ENCODE measurements at places on chromosomes 4 and X.

DNA sequence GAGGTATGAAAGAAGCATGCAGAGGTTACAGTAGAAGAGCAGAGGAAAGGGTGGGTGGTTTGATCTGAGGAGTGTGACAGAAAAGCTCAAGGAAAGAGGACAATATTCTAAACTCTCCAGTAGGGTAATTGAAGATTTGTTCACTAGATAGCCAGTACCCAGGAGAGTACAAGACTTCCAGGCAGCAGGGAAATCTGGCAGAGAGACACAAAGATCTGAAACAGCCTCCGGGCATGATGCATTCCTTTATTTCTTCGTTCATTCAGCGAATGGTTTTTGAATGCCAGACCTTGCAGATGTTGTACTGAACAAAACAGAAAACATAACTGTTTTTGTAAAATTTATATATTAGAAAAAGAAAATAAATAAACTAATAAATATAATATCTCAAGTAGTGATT, 766.6 kb downstream of the FAT4 start:
- DNase-seq = no peak

GRCh38 chr4:60683357-60683756, 516.8 kb upstream of the ADGRL3 start:
- no peak for DNase-seq

DNA sequence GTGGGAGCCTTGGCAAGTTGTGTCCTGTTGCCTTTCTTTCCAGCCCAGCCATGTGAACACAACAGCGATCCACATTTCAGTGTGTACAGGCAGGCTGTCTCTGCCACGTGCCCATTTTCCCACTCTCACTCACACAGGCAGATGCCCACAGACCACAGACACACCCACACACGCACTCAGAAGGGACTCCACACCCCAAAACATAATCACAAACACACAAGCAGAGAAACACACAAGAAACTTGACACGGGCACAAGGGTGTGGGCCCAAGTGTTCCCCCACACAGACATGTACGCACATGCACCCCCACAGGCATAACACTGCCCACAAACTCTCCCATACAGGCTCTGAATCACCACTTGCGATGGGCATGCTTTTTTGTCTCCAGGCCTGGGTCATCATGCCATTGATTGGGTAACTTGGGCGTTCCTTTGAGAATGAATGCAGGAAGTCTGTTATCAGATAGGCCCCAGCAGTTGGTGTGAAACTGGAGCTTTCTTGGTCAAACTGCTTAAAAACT, 84.3 kb downstream of the NBDY start:
- no peak for DNase-seq

DNA sequence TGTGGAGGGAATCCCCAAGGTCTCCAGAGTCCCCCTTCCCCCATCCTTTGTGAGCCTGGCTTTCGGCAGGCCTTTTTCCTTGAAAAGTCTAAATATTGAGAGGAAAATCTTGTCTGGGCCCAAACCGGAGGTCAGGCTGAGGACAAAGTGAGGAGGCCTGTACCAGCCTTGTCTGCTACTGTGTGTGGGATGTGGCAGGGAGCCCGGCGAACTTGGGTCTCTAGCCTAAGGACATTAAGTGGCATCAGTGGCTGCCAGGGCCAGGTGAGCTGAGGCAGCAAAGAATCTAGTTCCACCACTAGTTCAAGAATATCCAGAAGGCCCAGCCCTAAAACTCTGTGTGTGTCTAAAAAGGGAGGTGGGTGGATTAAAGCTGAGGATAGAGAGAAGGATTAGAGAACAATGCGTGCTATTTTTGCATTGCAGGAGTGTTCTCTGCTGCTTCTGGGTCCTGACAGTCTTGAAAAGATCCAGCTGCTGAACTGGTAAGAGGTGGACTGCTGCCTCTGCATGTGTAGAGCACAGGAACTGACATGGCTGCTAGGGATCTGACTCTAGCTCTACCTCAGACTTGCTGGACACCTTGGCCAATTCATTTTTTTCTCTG, 1.2 kb upstream of the AMER1 start:
- DNase-seq = no peak

DNA sequence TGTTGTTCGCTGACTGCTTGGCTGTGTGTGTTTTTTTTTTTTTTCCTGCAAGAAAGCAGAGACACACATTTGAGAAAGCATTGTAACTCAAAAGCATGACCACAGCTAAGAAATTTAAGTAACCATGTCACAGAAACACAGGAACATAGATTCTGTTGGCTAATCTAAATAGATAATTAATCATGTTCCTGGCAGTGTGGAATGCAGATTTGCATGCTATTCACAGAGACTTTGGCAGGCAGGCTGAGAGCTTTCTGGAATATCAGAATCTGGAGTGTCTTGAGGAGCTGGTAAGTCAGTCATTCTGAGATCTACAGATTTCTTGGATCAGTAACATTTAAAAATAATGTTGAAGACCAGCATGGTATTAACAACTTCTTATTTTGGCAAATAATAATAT, 33.2 kb upstream of the SMS start:
- DNase-seq = no peak

GRCh38 chrX:106612393-106612763, 600 bp downstream of the RADX start:
- DNase-seq = no peak

GRCh38 chr4:74608151-74608949, 163.4 kb downstream of the AREG start:
- no peak for DNase-seq

DNA sequence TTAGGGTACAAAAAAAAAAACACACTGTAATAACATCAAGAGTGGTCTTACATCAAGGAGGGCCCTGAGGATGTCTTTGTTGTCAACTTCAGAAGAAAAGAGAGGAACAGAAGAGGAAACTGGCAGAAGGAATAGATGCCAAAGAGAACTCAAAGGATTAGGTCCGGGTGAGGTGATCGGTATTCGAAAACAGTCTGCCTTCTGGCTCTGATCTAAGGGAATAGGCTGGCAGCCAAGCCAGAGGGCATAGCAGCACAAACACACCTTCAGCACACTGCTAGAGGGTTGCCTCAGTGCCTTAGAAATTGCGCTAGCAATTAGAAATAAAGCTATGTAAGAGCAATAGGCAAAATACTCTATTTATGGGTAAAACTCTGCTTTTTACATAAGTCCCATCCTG, 91.4 kb upstream of the TTC29 start:
- no peak for DNase-seq

GRCh38 chrX:106957856-106958255, 37.7 kb downstream of the CLDN2 start:
- no peak for DNase-seq

GRCh38 chrX:154459832-154460231, 1.8 kb downstream of the PLXNA3 start:
- DNase-seq = no peak

GRCh38 chr4:20297783-20298182, 46.1 kb downstream of the SLIT2 start:
- no peak for DNase-seq

DNA sequence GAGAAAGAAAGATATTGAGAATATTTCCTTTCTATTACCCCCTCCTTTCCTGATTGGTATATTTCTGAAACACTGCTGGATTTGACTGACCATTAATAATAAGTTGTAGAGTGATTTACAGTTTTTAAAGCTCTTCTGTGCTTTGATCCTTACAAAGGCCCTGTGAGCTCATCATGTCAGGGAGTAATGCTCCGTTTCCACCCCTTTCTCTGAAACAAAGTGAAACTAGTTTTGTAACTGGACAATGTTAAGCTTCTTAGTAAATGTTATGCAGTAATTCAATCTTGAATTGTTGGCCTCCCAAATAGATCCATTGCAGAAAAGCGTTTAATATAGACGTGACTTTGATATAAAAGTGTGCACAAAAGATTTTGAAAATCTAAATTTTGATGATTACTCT, 190.1 kb upstream of the GNPDA2 start:
- DNase-seq = no peak

DNA sequence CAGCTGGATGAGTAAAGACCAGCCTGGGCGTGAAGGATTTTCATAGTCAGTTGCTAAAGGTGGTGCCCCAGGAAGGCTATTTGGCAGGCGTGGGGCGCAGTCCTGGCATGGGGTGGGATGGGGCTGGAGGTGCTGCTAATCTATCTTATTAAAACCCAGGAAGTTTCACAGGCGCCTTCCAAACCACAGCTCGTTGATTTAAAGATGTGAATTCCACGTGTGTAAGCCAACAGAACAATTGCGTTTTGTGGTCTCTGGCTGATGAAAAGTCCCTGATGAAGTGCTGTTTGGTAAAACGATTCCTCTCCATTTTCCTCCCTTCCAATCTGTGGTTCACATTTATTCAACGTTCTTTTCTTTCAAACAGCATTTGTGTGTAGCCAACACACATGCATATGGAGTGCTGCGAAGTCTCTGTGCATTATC, 105.0 kb downstream of the TBL1X start:
- no peak for DNase-seq

- DNase-seq = no peak
These were observed 7.0 kb downstream of the APBB2 start for GRCh38 chr4:41207291-41207831.

GRCh38 chrX:139967300-139967699, 2.0 kb upstream of the CXorf66 start:
- DNase-seq = no peak

DNA sequence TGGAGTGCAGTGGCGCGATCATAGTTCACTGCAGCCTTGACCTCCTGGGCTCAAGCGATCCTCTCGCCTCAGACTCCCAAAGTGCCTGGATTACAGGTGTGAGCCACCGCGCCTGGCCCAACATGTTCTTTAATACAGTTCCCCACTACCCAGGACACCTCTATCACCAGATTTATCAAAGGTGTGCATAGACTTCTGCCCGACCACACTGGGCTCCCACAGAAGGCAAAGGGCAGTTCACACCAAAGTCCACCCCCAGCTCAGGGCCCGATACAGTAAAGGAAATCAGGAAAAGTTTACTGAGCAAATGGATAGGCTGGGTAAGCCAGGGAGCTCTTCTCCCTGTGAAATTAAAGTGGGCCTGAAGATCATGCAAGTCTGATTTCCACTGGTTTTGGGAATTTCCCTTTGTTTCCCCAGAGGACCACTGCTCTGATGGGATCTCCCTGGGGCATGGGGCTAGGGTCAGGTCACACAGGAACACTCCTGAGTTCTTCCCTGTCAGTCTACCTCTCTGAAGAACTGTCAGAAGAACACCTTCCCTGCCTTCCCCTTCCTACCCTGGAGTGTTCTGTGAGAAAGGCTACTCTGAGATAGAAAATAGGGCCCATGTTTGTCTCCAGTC, 17.7 kb upstream of the PIM2 start:
- no peak for DNase-seq

Measured in neuronal stem cell (in vitro differentiated cells).